Smooth muscle cell of the coronary artery (primary cell): ENCODE measurements at places on chromosomes 4 and X. TPM values are rescaled to one million over a fixed set of nuclear protein-coding genes. Genes with fewer than 3 reads are reported as not detected.

Gene NELFA
- total RNA-seq = 12.6 and 14.9 TPM in 2 replicates

Gene F9
- total RNA-seq = not detected in 2 replicates

Gene ADH4
- not detected in 2 replicates for total RNA-seq

Gene FAT1
- total RNA-seq = 167 and 434 TPM in 2 replicates

Gene SHROOM4
- total RNA-seq = 0.70 and 2.6 TPM in 2 replicates
